ENCODE measurements at places on chromosomes 7 and 10.

DNA sequence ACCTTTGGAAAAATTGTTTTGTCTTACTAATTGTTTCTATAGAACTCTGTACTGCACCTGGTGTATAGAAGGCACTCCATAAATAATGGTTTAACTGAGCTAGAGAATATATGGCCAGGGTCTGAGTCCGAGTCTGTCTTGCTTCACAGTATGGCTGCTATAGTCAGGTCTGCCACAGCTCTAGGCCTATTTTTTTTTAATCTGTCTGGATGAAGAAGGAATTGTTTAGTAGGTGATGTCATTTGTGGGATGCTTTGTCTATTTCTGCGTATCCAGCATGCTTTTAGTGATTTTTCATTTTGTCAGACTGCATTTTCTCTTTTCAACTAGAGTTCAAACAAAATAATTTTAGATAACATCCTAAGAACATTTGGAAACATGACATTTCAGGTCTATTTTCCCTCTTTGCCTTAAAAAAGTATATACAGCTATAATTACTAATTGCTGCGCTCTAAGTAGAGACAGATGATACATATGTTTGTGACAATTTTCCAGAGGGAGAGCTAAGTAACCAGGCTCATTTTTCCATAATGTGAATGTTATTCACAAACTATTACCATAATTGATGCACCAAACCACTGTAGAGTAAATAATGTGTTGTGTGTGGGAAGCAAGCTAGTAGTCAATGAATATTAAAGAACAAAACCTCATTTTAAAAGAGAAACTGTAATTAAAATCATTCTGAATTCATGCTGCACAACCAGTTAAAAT lies 361.7 kb downstream of the AUTS2 start:
- no peak for DNase-seq

DNA sequence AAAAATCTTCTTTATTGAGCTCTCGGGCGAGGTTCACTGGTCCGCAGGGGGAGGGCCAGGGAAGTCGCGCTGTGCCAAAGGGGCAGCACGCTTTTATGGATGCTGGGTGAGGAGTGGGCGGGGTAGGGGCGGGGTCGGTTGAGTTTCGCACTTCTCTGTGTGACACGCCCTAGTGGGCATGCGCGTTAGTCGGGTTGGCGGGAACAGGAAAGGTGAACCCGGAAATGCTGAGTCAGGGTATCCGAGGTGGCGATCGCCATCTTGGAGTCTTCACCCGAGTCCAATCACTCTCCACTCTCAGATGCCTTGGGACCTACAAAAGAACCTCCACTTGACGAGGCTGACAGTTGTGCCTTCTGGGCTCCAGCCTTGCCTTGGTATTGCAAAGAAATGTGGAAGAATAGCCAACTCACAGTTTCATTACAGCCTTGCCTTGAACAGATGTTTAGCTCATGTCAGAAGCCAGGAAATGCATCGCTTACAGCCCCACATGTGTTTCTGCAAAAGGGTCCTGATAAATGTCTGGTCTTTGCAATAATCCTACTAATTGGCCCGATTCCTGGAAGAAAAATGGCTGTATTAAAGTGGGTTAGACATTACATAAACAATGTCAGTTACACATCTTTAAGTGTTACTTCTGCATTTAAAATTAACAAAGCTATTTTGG lies 64.1 kb downstream of the AHR start:
- no peak for DNase-seq

- DNase-seq = no peak
These were observed 28.7 kb downstream of the PDZD8 start for GRCh38 chr10:117346574-117346973.

GRCh38 chr10:75941223-75941801 lies 509.9 kb downstream of the LRMDA start:
- no peak for DNase-seq
